Fibroblast of skin of left biceps (primary cell): ENCODE measurements at places on chromosomes 12 and 14.
A peak's percentile ranks its signal among the peaks of the same experiment; 100 is the strongest.

- DNase-seq = no peak
Measured at GRCh38 chr12:116771651-116772050, 33.5 kb downstream of the RNFT2 start.

- no peak for DNase-seq
Measured at GRCh38 chr14:77495334-77495733, 3.3 kb downstream of the ISM2 start.

GRCh38 chr14:101365329-101366158, 195.8 kb upstream of the DIO3 start:
- no peak for DNase-seq

- no peak for DNase-seq
Measured at GRCh38 chr14:21234112-21234511, 35.1 kb downstream of the HNRNPC start.

DNA sequence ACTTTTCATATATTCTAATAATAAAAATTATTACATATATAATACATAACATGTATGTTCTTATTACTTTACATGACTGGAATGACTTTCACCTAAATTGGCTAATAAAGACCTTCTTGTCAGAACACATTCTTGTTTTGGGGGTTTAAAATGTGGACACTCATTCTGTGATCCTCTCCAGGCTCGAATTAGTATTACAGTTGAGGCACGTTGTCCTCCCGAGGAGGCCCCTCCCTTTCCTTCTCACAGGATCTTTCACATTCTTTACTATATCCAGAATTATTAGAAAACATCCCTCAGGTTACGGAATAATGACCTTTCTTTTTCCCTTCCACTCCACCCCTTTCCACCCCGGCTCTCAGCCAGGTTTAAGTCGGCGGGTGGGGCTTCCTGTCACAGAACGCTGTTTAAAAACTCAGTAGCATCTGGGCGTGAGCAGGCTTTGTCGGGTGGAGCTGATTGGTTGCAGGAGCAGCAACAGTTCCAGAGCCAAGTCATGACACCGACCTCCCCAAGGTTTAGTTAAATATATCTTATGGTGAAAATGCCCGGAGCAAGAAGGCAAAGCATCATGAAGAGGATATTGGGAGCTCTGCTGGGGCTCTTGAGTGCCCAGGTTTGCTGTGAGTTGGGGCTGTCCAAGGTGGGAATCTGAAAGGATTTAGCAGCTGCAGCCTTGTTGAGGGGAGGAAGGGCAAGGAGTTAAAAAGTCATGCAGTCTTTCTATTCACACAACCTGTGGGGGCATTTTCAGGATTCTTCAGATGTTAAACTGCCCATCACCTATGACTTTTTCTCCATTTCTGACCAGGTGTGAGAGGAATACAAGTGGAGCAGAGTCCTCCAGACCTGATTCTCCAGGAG, 396.7 kb upstream of the OR4E1 start:
- no peak for DNase-seq

- no peak for DNase-seq
Measured at GRCh38 chr14:54440476-54440872, 700 bp downstream of the CNIH1 start.

DNA sequence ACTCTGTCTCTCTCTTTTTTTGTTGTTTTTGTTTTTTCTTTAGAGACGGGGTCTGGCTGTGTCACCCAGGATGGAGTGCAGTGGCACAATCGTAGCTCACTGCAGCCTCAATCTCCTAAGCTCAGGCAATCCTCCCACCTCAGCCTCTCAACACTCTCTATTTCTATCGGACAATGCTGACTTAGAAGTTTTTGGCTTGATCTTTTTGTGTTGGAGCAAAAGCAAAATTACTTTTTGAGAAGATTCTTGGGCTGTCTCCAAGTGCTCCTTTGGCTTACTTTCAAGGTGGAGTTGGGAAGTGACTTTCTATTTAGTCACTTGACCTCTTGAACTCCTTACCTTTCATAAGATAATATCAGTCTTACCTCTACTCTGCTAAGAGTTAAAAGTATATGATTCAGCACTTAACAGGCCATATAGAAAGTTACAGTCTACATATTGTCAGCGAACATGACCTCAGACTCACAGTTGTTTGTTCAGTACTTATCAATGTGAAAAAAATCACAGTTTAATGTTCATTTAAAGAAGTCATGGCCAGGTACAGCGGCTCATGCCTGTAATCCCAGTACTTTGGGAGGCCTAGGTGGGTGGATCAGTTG, 15.4 kb upstream of the MIA2 start:
- DNase-seq = no peak

DNA sequence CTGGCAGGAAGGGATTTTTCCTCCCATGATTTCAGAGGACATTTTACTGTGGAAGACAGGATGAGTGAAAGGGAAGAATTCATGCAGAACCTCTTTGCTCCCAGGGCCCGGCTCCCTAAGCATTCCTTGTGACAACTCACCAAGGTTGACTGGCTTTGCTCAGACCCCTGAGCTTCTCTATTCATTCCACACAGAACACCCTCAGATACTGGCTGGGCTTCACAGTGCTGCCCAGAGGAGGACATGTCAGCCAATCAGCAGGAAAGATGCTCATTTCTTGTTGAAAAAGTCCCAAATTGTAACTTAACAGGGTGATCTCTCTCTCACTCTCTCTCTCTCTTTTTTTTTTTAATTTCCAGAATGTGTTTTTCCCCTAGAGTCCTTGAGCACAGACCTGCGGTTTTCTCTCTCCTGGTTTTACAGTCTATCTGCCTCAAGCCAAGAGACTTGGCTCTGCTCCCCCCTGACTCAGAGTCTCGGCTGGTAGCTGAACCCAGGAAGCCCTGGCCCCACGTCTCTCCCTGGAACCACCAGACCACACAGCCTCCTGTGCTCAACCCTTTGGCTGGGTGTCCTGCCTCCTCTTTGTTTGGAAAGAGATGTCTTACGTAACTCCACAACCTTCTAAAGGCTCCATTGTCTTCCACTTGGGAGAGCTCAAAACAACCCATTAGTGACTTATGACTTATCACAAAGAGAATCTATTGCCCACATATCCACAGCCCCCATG, 43.9 kb downstream of the SSPN start:
- DNase-seq = peak; percentile 79

- no peak for DNase-seq
Measured at GRCh38 chr14:77111021-77111420, 13.0 kb downstream of the CIPC start.

DNA sequence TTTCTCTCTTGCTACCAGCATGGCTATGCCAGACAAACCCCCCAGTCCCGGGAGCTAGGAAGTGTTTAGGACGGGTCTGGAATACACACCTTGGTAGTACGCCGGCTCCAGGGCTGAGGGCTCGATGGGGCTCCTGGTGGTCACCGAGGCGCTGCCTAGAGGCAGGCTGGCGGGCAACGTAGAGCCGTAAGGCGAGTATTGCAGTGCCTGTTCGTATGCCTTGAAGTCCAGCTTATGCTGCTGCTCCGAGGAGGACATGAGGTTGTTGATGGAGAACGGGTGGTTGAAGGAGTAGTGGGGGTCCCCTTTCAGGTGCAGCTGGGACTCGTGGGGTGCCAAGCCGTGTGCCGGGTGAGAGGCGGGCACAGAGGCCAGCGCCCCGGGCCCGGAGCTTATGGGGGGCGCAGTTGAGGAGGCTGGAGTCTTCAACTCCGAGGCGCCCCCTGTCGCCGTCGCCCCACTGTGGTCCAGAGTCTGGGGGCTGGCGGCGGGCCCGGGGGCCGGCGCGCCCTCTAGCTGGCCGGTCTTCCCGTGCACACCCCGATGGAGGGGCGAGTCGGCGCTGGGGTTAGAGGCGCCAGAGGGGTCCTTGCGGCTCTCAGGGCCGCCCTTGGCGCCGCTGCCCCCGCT, 3.6 kb downstream of the FOXA1 start:
- DNase-seq = no peak

GRCh38 chr14:57999979-58000378, 134.1 kb upstream of the SLC35F4 start:
- DNase-seq = no peak

GRCh38 chr12:66978802-66979201, 290.4 kb upstream of the CAND1 start:
- no peak for DNase-seq

DNA sequence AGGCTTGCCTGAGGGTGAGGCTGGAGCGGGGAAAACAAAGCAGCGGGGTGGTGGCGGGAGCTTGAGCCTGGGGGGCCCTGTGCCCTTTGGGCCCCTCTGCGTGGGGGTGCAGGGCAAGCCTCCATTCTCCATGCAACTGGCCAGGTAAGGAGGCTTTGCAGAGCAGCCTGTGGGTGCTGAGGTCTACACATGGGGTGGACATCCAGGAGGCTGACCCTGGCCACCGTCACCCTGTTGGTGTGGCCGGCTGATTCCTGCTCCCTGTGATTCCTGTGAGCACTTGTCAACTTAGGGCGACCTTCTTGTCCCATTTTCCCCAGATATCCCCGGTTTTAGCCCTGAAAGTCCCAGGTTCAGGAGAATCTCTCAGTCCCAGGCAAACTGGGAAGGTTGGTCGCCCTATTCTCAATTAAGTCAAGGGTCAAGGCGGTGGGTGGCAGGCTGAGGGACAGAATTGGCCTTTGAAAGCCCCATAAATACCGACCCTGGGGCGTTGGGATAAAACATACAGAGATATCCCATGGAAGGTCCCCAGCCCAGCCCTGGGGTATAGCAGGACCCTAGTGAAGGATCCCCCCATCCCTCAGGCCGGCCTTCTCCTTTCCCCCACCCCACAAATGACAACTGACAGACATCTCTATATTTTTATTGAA, 70.5 kb downstream of the PRIMA1 start:
- DNase-seq = no peak

GRCh38 chr12:53770281-53770680, 18.5 kb upstream of the CISTR start:
- DNase-seq = peak; percentile 91

GRCh38 chr12:108514468-108514972, 557 bp upstream of the FICD start:
- DNase-seq = no peak

- DNase-seq = no peak
Measured at GRCh38 chr14:54435500-54435981, 5.6 kb downstream of the CNIH1 start.

DNA sequence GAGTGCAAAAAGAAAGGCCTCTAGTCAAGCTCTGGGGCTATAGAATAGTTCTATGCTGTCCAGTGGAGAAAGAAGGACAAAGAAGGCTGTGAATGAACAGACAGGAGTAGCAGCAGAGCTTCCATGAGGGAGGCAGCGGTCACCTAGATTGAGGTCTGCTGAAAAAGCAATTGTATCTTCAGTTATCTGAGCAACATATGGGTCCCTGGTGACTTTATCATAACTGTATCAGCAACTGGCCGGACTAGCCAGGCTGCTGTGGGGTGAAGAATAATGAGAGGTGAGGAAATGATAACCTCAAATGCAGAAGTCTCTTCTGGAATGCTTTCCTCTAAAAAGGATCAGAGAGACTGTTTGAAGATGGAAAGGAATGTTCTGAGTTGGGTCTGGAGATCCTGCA, 971.3 kb upstream of the TMEM132C start:
- no peak for DNase-seq

GRCh38 chr12:116969615-116970585, 59.1 kb downstream of the FBXW8 start:
- DNase-seq = no peak

DNA sequence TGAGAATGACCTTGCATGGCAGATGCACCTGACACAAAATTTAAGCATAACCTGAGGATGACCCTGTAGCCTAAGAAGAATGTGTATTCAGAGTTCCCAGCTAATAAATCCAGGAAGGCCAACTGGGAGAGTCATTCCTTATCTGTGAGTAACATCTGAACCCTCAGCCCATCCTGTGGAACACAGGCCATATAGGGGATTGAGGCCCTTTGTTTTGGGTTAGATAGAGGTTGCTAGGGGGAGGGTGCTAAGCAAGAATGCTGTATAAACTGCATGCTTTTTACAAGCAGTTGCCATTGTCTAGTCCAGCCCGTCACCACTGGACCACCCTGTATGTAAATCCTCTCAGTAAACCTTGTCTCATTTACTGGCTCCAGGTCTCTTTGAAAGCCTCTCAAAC, 77.0 kb downstream of the BICD1 start:
- DNase-seq = no peak

GRCh38 chr12:124441443-124442194, 125.8 kb downstream of the NCOR2 start:
- DNase-seq = peak; percentile 76

- DNase-seq = no peak
Measured at GRCh38 chr12:75863533-75863932, 168.0 kb downstream of the PHLDA1 start.
